ENCODE measurements at places on chromosomes 6 and 20.

GRCh38 chr20:43749734-43750294 is 23.0 kb upstream of the GTSF1L start:
- peak; percentile 62 for DNase-seq

GRCh38 chr6:30826961-30827342 is 57.4 kb upstream of the DDR1 start:
- DNase-seq, result no peak

- no peak for DNase-seq
These were observed 66.6 kb upstream of the TAB2 start for GRCh38 chr6:149250951-149251350.

- no peak for DNase-seq
These were observed 25.7 kb upstream of the EMILIN3 start for GRCh38 chr20:41392295-41392694.

DNA sequence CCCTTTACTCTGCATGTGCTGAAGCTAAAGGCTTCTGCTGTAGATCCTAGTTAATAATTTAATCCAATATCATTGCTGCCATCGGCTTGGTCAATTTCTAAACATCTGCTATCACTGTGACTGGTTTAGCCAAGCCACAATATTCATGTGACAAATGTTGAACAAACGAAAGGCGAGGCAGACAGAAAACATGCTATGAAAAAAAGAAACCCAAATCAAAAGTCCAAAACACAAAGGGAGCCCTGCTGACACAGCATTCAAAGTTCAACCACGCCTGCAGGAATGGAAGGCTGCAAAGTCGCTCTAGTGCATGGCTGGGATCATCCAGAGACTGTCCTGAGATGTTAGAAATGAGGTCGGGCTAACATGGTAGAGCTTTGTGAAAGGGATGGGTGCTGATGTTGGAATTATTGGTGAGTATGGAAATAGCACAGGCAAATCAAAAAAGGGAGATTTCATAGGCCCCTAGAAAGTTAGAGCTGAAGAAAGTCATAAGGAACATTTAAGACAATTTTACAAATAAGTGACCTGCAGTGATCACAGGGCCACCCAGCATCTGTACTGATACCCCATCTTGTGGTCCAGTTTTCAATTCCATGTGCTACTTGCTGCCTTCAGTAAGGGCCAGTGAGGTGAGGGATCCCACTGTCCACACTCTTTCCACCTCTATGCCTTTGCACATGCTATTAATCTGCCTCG is 8.8 kb upstream of the NHSL1 start:
- no peak for DNase-seq

DNA sequence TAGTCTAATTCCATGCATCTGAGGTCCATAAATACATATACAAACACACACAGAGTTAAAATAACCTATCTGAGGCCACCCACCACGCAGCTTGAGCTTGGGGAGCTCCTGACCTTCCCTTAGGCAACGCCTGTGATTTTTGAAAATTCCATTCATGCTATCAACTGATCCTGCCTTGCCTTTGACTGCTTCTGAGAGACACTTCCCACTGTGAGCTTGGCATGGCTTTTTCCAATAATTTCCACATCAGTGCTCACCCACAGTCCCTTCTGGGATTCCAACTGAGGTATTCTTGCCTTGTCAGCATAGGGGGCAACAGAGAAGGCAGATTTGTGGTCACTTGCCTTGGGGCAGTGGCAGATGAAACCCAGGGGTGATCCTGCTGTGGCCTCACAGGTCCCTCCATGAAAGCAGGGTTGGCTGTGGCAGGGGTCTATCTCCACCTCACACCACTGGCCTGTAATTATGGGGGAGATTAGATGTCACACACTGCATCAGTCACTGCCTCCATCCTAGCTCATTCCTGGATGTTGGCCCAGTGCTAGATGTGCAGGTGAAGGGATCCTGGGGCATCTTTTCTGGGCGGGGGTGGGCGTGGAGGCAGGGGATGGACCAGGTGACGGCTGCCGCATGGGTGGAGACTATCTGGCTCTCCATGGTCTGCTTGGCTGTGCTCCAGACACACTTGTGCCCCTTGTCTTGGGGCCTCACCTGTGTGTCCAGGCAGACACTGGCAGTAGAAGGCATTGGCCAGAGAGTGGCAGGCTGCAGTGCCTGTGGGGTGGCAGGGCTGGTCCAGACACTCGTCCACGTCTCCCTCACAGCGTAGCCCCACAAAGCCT is 11.2 kb upstream of the GPSM3 start:
- DNase-seq, result no peak

DNA sequence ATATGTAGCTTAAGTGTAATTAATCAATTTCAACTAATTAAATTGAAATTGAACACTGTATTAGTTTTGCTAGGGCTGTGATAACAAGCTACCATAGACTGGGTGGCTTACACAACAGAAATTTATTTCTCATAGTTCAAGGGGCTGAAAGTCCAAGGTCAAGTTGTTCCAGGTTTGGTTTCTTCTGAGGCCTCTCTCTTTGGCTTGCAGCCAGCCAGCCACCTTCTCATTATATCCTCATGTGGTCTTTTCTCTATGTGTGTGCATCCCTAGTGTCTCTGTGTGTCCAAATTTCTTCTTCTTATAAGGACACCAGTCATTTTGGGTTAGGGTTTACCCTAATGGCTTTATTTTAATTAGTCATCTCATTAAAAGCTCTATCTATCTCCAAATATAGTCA is 611.7 kb downstream of the UTRN start:
- no peak for DNase-seq

GRCh38 chr6:70380252-70380651 is 33.1 kb upstream of the FAM135A start:
- DNase-seq, result no peak

Data from effector memory CD4-positive, alpha-beta T cell (primary cell).